NCI-H526 treated with DMSO at 0.1 percent for 48 hours (cell line): ENCODE measurements at places on chromosomes 7 and 10.

DNA sequence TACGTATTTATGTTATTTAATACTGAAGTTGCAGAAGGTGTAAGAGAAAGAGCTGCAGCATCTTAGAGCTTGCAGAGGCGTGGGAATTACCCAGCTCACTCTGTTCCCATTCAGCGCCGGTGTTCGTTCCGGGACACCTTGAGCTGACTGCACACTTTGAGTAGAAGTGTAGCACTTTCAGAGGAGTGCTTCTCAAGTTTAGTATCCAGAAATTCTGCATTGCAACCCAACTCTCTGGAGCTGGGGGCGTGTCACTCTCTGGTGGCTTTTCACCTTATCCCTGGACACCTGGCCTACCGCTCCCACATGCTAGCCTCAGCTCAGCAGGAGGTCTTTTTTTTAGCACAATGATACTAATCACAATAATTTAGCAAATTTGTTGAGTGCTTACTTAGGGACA, 66.4 kb upstream of the SHH start:
- DNase-seq = no peak

DNA sequence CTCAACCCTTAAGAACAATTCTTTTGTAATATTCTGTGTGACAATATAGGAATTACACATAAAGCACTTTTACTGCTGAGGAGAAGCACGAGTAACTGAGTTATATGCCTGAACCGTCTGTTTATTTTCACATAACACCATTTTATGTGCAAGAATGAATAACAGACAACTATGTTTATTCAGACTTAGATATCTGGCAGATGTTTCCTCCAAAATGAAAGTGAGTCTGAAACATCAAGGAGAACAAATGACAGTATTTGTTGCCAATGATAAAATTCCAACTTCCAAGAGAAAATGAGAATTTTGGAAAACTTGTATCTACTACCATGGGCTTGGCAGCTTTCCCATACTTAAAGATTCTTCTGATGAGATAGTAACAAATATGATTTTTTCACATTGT, 51.4 kb downstream of the DNMBP start:
- DNase-seq = no peak

DNA sequence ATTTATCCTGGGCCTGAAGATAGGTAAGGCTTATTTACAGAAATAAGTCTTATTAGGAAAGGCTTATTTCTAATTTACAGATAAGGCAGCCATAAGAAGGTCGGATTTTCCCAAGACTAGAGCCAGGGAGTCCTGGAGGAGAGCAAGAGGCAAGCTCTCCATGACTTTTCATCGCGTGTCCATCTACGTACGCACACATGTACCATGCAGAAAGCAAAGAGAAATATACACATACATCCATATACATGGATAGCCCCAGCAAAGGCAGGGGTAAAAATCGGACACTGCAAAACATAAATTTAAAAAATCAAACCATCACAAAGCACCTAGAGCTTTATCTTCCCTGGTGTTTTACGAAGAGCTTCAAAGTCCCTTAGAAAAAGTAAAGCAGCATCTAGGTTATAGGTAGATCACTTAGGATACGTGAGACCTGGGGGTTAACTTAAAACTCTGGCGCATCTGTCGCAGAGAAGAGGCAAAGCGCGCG, 25.8 kb upstream of the ZRANB1 start:
- DNase-seq = peak; percentile 49

- DNase-seq = no peak
These were observed 286.6 kb downstream of the SEMA3D start for GRCh38 chr7:84900215-84900614.

DNA sequence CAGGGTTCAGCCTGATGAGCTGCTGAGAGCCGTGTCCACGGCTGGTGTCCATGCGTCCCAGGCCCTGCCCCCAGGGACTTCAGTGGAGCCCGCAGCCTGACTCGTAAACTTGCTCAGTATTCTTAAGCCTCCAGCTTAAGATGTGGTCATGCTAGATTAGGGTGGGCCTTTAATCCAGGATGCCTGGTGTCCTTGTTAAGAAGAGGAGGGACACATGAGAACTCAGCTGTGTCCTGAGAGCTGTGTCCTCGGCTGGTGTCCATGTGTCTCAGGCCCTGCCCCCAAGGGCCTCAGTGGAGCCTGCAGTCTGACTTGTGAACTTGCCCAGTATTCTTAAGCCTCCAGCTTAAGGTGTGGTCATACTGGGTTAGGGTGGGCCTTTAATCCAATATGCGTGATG, 23.0 kb downstream of the DOCK1 start:
- DNase-seq = no peak

DNA sequence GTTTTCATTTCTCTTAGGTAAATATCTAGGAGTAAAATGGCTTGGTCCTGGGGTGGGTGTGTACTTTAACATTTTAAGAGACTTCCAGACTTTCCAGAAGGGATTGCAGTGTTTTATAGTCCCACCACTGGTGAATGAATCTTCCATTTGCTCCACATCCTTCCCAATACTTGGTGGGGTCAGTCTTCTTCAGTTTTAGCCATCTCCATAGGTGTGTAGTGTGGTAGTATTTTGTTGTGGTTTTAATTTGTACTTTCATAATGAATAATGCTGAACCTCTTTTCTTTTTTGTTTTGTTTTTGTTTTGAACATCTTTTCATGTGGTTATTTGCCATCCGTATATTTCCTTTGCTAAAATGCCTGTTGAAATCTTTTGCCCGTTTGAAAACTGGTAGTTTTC, 86.4 kb downstream of the ANKRD61 start:
- DNase-seq = no peak

DNA sequence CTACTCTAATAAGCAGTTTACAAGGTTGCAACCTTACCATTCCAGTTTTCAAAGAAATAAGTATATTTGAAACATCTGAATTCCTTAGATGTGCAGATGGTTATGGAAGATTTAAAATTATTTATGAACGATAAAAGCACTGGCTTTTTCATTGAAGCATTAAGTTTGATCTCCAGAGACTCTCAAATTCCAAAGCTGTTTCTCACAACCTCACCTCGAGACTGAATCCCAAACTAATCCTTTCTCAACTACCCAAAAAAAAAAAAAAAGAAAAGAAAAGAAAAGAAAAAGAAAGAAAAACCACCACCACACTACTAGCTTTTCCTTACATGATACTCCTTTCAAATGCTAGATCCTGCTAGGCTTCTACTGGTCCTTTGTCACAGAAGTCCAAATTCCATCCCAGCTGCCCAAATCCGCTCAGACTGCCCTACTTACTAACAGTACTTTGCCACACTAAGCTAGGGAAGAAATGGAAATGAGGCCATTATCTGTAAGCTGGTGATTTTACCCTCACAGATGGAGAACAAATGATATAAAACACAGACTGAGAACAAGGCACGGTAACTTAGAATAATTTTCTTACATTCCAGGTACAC, 100.6 kb upstream of the CDK1 start:
- DNase-seq = no peak

- DNase-seq = no peak
These were observed 36.8 kb downstream of the COL28A1 start for GRCh38 chr7:7498856-7499255.
